T follicular helper cell (primary cell): ENCODE measurements at places on chromosomes 6 and 20.

GRCh38 chr20:52913650-52914387 lies 58.3 kb upstream of the TSHZ2 start:
- DNase-seq: no peak

DNA sequence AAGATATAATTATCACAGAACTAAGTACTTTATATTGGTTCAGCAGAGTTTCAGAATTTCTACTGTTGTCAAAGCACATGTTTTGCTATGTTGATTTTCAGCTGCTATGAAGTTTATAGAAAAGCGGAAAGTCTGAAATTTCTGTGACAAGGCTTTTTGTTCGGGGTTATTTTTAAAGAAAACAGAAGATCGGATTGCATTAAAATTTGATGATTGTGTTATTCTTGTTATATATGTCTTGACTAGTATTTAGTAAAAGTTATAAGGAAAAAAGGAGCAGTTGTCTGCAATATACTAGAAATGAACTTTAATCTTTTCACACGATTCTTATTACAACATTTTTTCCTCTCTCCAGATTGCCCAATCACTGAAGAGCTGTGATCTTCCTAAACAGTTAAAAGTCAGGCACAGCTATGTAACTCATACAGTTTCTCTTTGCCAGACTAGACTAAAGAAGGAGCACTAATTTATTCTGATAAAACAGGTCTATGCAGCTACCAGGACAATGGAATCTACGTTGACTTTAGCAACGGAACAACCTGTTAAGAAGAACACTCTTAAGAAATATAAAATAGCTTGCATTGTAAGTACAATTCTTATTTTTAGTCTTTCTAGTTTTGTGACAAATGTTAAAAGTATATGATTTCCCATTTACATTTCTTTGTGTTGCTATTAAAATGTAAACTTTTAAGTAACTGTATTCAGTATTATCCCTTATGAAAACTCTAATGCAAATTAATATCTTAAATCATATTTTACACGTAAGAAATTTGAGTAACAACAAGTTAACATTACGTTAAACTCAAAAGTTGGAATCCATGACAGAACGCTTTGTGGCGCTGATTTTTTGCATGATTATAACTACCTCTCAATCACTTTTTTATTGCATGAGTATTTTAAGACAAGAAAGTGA lies at the start of gene ENPP3:
TSS of gene ENPP3 (plus strand) at position 423 of the 913 bp plus-strand sequence. CDS start at position 506, 83 bp downstream.
- DNase-seq: no peak

- no peak for DNase-seq
These were observed 95.9 kb downstream of the SAMD5 start for GRCh38 chr6:147604373-147604772.

GRCh38 chr20:1820138-1821079 lies 74.8 kb upstream of the SIRPA start:
- DNase-seq: no peak

GRCh38 chr6:96499781-96500180 lies 21.8 kb upstream of the UFL1 start:
- DNase-seq: peak; percentile 55

- peak; percentile 9 for DNase-seq
These were observed 120.0 kb upstream of the AGPAT4 start for GRCh38 chr6:161393839-161394364.

DNA sequence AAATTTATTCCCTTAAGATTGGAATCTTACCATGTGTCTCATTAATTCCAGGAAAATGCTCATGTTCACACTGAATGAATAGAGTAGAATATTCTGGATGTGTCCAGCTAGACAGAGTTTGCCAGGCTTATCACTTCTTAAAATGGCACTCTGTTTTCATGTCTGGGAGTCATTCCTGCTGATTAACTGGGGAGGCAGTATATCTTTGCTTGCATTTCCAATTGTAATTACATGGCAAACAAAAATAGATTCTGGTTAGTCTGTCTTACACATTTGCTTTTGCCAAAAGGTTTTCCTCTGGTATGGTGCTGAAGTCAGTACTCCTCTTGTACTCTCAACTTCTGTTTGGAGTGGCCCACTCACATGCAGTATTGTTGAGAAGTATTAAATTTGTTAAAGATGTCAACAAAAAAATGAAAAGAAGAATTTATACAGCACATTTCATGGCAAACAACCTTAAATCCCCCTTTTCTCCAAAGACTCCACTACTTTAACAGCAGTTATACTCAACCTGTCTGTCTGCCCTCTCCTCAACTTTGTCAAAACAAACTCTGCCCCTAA lies 70.2 kb downstream of the TENT5A start:
- DNase-seq: no peak

- DNase-seq: no peak
These were observed 196.1 kb downstream of the JARID2 start for GRCh38 chr6:15441981-15442380.

- no peak for DNase-seq
These were observed 42.0 kb upstream of the LY86 start for GRCh38 chr6:6546318-6547109.

DNA sequence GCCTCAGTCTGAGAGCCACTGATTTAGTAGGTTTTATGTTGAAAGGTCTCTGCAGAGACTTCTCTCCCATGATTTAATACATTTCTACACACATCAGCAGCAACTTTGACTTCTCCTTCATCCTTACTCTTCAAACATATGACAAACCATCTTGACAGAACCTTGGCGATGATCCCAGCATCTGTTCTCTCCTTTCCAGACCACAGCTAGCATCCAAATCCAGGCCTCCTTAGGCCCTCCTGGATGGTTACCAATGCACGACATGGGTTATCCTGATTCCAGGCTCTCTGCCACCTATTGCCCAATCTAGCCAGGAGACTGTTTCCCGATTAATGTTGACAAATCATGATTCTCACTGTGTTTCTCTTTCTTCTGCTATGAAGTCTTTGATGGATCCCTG lies 16.8 kb downstream of the LAMA4 start:
- no peak for DNase-seq

DNA sequence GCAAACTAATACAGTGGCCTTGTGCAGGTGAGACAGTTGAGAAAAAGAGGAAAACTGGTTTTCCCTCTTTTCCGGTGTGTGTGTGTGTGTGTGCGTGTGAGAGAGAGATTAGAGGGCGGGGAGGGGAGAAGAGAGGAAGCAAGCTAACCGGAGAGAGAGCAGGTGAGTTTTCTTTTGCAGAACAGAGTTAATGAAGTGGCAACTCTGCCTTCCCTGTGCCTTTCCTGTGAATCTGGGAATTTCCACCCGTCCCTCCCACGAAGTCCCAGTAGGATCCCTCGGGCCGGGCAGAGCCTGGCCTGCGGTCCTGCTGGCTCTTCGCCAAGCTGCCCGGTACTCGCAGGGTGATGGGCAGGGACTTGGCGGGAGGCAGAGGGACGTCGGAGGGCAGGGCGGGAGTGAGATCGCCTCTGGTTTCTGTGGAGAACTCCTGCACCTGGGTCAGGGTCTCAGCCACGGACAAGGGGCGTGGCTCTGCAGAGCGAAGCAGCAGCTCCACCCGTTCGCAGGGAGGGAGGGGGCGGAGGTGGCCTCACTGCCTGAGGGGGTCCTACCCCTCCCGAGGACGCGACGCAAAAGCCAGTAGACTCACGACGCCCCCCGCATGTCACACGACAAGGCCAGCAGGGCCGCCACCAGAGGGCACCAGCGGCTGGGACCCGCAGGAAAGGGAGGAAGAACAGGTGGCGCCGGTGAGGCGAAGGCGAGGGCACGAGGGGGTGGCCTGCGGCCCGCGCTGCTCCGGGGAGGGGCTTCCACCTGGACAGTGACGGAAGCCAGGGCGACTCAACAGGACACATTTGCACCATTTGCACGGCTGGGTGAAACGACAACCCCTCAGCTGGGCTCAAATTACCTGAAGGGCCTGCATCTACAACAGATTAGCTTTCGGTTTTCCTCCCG lies 51.2 kb upstream of the RNF182 start:
- peak; percentile 52 for DNase-seq

GRCh38 chr6:2804516-2804915 lies 37.1 kb downstream of the SERPINB1 start:
- DNase-seq: no peak

DNA sequence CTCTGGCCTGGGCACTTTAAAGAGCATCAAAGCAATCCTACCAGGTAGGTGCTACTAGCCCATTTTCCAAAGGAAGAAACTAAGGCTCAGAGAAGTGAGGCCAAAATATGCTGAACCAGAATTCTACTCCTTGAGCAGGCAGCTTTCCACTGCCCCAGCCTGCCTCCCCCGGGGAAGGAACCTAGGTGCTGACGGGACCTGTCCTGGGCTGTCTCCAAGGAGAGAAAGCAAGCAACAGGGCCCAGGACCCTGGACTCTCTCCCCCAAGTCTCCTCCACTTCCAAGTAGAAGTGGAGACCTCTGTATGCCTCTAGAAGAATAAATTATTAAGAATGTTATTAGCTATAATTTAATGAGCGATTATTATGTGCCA lies 159.5 kb downstream of the MRPL14 start:
- DNase-seq: no peak

GRCh38 chr6:109239160-109239559 lies 143.1 kb downstream of the CD164 start:
- DNase-seq: no peak

DNA sequence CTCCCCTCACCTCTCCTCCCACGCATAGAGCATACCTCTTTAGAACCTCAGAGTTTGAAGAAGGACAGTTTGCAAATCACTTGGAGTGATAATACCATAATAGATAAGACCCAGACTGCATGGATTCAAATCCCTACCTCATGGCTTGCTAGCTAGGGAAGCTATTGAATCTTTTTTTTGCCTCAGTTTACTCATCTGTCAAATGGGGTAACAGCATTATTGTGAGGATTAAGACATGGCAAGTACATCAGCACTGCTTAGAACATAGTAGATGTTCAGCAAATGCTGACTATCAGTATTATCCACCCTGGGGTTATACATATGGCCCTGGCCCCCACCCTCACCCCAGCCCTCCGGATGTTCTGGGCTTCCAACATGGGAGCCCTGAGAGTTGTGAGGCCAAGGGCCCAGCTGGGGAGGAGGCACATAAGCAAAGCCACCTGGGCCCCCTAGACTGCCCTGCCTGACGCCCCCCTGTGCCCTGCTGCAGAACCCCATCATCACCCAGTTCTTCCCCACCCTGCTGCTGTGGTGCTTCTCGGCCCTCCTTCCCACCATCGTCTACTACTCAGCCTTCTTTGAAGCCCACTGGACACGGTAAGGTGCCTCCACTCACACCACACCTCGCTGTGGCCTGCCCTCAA lies 9.1 kb upstream of the CAPN11 start:
- DNase-seq: no peak
